ENCODE measurements at places on chromosomes 7 and 10.

DNA sequence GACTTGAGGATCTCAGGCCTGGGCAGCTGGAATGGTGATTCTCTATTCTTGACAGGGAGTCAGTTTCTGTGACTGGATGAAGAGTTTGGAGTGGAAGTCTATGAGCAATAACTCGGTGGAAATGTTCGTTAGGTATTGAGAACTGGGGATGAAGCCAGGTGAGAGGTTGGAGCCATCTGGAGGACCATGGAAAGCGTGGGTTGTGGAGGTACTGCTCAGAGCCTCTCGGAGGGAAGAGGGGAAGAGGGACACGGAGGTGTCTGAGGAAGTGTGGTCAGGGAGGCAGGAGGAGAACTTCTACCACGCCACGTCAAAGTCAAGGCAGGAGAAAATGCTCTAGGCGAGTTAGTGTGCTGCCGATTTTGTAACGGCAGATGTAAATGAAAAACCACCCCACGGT, 430.7 kb downstream of the DPP6 start:
- no peak for DNase-seq

GRCh38 chr10:63536698-63537097, 15.5 kb downstream of the REEP3 start:
- no peak for DNase-seq

GRCh38 chr10:119616882-119617570, 20.3 kb upstream of the TIAL1 start:
- DNase-seq = no peak

DNA sequence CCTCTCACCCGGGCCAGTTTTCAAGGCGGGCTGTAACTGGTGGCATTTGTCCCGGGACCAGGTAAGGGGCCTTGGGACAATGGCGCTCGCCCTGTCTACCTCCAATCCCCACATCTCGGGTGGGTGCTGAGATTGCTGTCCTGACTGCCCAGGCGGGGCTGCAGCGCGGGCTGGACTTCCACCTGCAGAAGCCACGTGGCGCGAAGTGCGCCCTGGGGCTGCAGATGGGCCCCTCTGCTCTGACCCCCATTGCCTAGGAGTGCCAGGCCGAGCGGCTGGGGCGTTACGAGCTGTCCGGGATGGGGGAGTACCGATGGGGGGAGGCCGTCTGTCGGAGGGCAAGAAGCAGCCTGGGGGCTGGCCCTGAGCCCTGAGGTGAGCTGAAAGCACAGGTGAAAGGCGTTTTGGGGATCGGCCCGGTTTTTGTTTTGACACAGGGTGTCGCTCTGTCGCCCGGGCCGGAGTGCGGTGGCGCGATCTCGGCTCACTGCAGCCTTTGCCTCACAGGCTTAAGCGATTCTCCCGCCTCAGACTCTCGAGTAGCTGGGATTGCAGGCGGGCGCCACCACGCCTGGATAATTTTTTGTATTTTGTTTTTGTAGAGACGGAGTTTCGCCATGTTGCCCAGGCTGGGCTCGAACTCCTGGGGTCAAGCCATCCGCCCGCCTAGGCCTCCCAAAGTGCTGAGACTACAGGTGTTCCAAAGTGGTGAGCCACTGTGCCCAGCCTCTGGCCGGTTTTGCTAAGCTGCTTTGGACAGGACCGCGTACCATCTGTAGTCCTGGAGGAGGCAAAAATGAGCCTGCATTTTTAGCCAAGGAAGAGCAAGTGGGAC, at the start of gene SFXN2:
Gene SFXN2 (plus strand): TSS at position 16 of the 835 bp plus-strand sequence. CDS start 12,001 bp downstream, outside the sequence.
- no peak for DNase-seq

- no peak for DNase-seq
Observed at GRCh38 chr7:100829150-100829716, 1.9 kb upstream of the EPHB4 start.

- no peak for DNase-seq
Observed at GRCh38 chr10:96700374-96701099, 19.8 kb downstream of the PIK3AP1 start.

DNA sequence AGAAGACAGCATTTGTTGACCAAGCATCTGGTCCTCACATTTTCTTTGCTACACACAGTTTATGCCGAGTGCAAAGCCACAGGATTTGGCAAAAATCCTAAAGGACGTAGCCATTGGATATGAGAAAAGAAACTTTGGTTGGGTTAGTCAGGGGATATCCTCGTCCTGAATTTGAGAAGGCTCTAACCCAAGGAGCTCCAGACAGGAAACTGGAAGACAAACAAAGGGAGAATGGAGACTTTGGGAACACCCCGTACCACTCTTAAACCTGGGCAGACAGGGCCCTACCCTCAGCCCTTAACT, 146.6 kb upstream of the FRMD4A start:
- DNase-seq = no peak

DNA sequence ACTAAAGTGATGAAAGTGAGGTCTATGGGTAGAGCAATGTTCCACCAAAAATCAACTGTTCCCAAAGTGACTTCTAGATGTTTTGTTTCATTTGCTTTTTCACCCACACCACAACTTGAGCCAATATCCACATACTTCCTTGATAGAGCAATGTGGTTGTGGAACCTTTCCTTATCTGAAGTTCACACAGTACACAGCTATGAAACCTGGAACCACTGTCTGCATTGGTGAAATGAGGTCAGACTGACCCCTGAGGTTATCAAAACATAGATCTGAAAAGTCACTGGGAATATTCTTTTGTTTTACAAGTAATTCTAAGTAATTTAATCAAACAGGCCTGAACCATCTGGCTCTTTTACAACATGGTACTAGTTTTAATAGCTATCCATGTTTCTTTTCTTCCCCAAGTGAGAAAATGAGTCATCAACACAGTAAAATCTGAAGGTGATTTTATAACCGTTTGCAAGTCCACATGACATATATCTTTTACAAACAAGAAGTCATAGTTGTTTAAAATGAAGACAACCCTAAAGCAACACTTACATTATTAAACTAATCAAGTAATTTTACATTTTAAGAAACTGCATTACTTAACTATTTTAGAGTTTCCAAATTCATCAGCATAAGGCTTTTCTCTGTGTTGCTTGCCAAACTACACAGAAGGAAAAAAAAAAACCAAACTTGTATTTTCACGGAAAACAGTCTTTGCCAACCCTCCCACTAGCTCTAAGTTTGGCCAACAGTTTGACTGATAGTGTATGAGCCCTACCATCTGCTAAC, 80.3 kb downstream of the LRRC17 start:
- peak; percentile 71 for DNase-seq

GRCh38 chr7:27398851-27399250, 156.2 kb downstream of the EVX1 start:
- DNase-seq = no peak

DNA sequence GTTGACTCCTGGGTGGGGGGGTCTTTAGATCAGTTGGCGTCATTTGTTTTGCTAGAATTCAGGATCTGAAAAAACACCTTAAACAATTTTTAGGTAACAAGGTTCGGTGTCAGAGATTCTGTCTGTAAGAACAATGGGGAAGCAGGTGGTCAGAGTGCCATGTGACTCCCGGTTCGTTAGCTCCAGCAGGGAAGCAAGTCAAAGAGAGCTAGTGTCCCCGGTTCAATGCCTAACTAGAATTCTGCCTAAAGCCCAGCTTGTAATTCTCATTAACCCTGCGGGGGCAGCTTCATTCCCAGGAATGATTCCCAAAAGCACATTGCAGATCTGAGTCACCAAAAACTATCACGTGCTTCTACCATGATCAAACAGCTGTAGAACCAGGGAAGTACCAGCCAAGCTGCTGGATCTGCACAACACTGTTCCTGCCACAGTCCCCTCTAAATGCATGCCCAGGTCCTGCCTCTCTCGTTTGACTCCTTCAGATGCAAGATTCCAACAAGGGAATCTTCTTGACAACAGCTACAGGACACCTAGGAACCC, 664.3 kb upstream of the CELF2 start:
- DNase-seq = no peak

GRCh38 chr10:16944986-16945385, 127.8 kb upstream of the RSU1 start:
- no peak for DNase-seq
